ENCODE measurements at places on chromosomes 12 and 14.

DNA sequence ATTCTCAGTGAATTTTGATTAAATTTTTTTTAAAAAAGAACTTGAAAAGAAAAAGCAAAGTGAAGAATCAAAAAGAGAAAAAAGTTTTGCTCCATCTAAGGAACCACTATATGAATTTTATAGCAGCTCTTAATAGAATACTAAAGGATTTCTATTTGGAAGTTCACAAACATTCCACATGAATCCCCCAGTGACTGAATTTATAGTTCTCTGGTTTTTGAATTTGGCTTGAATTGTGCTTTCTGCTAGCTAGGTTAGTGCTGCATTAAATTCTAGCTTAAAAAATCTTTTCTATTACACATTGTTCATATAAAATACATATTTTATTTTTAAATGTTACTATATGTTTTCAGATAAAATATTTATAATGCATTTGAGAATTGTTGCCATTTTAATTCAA, 675.4 kb downstream of the RERGL start:
- no peak for DNase-seq

- DNase-seq: no peak
These were observed 1.2 kb upstream of the PRIMA1 start for GRCh38 chr14:93789228-93790130.

DNA sequence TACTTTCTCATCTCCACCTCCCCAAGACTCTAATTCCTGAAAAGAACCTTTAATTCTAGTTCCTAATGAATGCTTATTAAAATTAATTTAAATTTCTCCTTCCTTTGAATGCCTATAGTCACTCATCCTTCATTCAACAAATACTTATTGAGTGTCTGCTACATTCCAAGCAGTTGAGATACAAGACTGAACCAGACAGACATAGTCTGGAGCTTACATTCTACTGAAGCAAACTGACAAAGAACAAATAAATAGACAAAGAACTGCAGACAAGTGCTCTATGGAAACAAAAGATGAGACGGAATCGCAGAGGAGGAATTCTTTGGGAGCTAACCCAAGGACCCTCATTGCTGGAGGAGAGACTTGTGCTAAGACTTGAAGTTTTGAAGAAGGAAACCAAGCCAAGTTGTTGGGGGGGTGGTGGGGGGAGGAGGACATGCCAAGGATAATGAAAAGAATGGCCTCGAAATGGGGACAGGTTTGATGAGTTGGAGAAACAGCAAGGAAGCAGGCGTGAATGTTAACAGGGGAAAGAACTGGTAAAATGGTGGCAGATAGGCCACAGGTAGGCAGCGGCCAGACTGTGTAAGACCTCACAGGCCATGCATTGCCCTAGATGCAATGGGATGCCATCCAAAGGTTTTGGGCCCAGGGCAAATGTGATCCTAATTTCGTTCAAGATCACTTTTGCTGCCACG, 9.7 kb upstream of the TDG start:
- DNase-seq: peak; percentile 17

DNA sequence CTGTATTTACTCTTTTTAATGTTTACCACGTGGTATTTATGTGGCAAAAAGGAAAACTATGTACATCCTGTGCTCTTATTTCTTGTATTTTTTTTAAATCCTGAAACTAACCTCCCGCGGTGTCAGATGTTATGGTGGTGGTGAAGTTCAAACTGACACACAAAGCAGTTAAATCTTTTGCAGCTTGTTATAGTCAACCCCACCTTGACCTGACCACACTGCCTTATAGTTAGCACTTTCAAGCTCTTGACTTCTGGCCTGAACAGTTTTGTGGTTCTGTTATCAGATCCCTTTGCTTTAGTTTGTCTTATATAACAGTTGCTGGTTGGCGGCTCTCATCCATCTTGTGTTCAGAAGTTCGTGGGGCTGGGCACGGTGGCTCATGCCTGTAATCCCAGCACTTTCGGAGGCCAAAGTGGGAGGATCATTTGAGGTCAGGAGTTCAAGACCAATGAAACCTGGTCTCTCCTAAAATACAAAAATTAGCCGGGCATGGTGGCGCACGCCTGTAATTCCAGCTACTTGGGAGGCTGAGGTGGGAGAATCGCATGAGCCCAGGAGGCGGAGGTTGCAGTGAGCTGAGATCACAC, 2.1 kb downstream of the UNG start:
- no peak for DNase-seq

DNA sequence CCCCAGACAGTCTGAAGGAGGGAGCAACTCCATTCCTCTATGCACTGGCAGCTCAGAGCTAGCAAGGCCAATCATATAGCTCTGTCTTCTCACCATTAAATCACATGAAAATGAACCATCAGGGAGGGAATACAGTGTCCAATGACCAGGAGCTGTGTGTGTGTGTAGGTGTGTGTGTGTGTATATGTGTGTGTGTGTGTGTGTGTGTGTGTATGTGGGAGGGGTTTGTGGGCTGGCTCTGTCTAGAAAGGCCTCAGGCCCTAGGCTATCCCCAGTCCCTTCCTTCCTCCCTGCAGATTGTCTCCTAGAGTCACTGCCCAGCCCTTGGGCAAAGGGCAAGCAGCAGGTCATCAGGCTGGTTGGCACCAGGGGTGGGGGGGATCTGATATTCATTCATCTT, 5.7 kb upstream of the SUSD6 start:
- no peak for DNase-seq

DNA sequence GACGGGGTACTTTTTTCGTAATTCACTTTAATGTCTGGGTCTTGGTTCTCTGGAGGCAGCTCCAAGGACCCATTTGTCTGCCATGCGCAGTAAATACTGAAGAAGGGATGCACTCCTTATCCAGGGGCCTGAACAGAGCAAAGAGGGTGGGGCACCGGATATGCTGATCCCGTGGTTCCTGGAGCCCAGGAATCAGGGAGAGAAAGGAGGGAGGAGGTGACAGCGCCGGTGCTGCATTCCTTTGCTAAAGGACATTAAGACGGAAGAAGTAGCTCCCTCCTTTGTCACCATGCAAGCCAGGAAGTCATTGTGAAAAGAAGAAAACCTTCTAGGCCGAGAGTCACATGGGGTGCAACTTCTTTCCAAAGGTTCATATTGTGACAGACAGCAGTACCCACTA, 1057.7 kb downstream of the VRK1 start:
- DNase-seq: peak; percentile 45

GRCh38 chr14:44341116-44341515, 166.0 kb downstream of the FSCB start:
- DNase-seq: no peak

GRCh38 chr12:67772267-67773169, 124.0 kb downstream of the DYRK2 start:
- DNase-seq: peak; percentile 89

- DNase-seq: no peak
These were observed 483.4 kb downstream of the LRFN5 start for GRCh38 chr14:42090122-42090521.

DNA sequence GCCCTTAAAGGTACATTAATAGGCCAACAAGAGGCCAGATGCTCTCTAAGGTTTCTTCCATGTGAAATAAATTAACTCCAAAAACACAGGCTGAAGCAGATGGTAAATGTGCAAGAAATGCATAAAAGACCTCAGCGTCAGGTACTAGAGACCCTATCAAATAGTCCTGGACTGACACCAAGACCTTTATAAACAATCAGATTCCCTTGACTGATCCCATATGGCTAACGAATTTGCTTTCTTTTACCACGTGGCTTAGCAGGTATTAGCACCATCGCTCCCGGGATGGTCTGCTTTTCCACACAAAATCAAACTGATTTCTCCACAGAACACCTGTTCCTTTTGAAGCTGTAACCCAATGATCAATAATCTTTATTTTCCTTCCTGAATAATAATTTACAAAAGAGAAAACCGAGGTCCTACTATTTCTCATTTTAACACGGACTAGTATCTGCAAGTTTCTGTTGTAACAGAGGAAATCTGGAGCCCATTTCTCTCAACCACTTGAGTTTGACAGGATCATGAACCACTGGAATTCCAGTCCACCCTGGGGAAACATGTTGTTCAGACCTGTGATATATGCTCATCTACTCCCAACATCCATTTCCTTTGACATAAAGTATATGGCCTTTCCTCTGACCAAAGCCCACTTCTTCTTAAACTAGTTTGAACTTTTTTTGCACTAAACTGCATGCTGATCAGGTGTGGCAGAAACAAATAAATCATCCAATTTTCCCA, 48.2 kb upstream of the DAAM1 start:
- no peak for DNase-seq

- DNase-seq: no peak
These were observed 865.4 kb upstream of the TMEM132C start for GRCh38 chr12:127401536-127401935.

GRCh38 chr12:113322343-113322742, 12.6 kb downstream of the SLC8B1 start:
- DNase-seq: no peak

GRCh38 chr12:105671720-105672119, 341.2 kb downstream of the C12orf75 start:
- no peak for DNase-seq

DNA sequence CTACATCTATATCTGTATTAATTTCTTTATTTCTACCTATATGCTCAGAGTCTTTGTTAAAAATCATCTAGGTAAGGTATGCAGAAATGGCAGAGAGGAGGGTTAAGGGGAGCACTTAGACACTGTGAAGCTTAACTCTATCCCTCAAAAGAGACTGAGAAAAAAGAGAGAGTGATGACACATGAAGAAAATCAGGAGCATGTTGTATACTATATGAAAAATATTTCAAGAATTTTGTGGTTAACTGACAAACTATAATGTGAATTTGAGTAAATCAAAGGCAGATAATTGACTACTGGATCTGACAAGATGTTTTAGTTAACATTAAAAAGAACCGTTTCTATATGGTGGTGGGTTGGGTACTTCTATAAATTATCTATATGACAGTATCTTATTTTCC, 1814.2 kb upstream of the SEL1L start:
- no peak for DNase-seq

DNA sequence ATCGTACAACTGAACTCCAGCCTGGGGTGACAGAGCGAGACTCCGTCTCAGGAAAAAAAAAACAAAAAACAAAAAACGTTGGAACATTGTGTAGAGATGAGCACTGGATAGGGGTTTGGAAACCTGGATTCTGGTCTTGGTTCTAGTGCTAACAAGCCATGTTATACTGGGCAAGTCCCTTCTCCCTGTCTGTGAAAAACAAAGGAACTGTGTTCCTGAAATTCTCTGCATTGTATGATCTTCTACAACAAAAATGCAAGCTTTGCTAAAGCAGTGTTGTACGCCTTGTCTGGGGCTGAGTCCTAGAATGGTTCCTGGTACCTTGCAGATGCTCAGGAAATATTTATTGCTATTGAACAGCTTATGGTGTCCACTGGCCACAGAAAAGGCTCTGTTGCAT, 13.4 kb downstream of the GPRC5D start:
- DNase-seq: no peak

All from iPS-NIHi11 (cell line).